ENCODE measurements at places on chromosomes 5 and 9. TPM values are rescaled to one million over a fixed set of nuclear protein-coding genes. Genes with fewer than 3 reads are reported as not detected.

The AIF1L gene
- total RNA-seq = 22.0 TPM

The TMEM232 gene
- 1.7 TPM for total RNA-seq

GRCh38 chr9:1969898-1970297 is 45.2 kb upstream of the SMARCA2 start:
- DNase-seq = no peak

The ESM1 gene
- 0.18 TPM for total RNA-seq

The SARDH gene
- 0.88 TPM for total RNA-seq

GRCh38 chr9:133683586-133684120 is 47.5 kb downstream of the DBH start:
- peak; percentile 75 for DNase-seq

The PCDHB16 gene
- total RNA-seq = 3.1 TPM

DNA sequence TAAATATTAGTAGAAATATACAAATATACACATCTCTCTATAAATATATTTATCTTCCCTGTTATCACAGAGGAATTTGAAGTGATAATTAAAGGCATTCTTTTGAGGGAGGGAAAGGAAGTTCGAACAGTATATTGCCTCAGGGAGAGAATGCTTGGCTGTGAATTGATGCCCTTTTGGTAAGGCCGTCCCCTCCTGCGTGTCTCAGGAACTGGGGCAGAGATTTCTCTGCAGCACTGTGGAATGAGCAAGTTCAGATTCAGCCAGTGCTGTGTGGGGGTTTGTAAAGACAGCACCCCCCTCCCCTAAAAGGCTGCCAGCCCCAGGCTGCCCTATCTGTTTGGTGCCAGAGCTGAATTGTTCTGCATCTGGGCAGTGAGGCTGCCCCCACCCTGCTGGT is 42.0 kb downstream of the UBE2QL1 start:
- DNase-seq = no peak

- DNase-seq = no peak
Measured at GRCh38 chr9:130193531-130194377, 21.6 kb downstream of the NCS1 start.

The SHC3 gene
- 2.7 TPM for total RNA-seq

DNA sequence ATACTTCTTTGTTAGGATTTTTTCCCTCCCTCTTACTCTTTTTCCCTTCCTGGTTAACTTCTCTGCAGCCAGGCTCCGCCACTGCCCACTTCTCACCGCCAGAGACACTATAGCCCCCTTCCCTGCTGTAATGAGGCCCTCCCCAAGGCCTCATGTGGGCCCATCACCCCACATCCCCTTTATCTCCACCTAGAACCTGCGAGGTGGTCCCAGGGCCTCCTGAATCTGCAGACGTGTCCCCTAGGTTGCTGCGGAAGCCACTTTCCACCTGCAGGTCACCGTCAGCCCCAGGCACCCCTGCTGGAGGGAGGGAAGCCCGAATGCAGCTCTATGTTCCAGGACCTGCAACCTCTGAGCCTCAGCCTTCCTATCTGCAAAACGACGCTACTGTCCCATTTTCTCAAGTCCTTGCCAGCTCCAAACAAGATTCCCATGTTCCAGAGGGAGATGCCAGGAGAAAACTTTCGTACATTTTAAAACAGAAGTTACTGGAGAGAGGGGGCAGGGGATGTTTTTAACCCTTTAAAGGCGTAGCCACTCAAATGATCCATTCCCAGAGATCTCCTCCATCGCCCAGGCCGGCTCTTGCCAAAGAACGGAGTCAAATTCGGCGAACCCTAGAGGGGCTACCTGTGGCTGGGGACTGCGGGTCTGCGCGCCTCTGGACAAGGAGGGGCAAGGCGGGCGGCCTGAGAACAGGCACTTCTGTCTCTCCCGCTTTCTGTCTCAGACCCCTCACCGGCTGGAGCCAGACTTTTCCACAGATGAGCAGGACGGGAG is 929 bp downstream of the SH3PXD2B start:
- DNase-seq = no peak

The F2R gene
- 16.0 TPM for total RNA-seq

DNA sequence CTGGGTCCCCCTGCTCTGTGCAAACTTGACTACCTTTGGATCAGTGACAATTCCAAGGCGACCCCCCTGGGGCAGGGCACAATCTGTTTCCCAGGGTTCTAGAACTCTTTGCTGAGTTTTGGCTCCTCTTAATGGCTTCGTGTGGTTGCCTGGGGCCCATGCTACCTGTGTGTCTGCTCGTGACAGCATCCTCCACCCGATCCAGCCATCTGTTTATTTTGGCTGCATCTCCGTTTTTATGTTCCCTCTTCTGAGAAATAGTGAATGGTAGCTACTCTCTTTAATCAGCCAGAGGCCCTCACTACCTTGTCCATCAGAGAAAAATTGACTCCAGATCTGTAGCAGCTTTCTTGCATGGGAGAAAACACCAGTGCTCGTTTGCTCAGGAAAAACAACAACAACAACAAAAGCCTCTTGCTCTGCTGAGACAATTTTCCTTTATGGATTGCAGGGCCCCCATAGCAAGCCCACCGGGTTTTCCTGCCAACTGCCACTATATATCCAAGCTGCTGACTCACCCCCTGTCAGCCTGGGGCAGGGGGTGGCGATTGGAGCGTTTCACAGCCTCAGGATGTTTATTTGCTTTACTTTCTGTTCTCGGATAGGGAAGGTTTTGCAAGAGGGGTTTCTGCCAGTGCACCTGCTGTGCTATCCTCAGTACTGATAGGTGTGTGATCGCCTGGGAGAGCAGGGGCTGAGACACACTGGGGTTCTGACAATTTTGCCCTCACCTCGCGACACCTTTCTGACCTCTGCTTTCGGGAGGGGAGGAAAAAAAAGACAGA is 607.8 kb downstream of the BNC2 start:
- DNase-seq = no peak

GRCh38 chr5:15388866-15389265 is 111.1 kb upstream of the FBXL7 start:
- no peak for DNase-seq

DNA sequence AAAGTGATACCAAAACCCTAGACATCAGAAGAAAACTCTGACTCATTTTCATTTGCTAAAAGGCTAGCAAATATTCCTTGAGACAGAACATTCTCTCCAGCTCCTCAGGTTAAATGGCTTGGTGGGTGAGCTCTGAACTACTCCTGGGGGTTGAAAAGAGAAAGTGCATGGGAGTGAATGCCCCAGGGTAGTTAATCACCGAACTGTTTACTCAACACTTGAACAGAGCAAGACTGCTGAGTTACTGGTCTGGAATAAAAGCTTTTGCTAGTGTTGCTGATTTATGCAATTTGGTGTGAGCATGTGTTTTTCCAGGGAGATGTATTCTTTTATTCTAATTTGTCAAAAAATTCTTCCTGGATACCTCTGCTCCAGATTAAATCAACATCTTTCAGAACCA is 88.3 kb upstream of the PRDM9 start:
- DNase-seq = no peak

The PRDM9 gene
- not detected for total RNA-seq

The LOX gene
- total RNA-seq = 25.2 TPM

GRCh38 chr9:38254151-38254550 is 138.4 kb upstream of the ALDH1B1 start:
- DNase-seq = no peak

DNA sequence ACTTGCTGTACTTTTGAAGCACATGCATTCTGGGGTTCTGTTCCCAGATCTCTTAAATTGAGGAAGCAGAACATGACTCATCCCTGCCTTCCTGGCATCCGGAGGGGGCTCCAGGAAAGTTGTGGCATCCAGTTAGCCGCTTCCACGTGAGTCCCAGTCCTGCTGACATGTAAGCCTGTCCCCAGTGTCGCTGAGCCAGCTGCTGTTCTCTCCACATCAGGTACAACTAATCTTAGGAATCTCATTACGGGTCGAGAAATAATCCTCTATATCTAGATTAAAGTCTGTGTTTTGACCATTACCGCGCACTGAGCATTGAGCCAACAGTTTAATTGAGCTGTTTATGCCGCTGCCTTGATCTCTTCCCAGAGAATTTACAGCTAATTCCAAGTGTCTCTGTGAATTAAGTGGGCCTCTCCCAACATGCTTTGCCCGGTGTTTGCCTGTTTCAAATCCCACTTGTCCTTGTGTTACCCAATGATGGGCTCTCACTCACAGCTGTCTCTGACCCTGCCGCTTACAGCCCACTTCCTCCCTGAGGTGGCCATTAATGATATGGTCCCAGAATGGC is 10.5 kb upstream of the SHB start:
- no peak for DNase-seq

GRCh38 chr9:16100537-16101091 is 547.8 kb downstream of the CCDC171 start:
- peak; percentile 71 for DNase-seq

DNA sequence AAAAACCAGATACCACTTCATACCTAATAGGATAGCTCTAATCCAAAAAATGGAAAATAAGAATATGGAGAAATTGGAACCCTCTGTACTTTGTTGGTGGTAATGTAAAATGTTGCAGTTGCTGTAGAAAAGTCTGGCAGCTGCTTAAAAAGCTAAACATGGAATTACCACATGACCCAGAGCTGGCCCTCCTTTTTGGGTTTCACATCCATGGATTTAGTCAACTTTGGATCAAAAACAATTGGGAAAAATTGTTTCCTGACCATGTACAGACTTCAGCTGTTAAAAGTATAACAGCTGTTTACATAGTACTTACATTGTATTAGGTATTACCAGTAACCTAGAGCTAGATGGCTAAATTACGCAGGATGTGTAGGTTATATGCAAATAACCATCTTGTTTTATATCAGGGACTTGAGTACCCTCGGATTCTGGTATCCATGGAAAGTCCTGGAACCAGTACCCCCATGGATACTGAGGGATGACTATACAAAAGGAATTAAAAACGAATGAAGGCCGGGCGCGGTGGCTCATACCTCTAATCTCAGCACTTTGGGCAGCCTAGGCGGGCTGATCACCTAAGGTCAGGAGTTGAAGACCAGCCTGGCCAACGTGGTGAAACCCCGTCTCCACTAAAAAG is 15.8 kb downstream of the DNAJA1 start:
- no peak for DNase-seq

The GFM2 gene
- 24.8 TPM for total RNA-seq

- DNase-seq = no peak
Measured at GRCh38 chr9:124477648-124478285, 27.5 kb downstream of the ADGRD2 start.

- DNase-seq = no peak
Measured at GRCh38 chr9:2181792-2182191, 166.6 kb downstream of the SMARCA2 start.

DNA sequence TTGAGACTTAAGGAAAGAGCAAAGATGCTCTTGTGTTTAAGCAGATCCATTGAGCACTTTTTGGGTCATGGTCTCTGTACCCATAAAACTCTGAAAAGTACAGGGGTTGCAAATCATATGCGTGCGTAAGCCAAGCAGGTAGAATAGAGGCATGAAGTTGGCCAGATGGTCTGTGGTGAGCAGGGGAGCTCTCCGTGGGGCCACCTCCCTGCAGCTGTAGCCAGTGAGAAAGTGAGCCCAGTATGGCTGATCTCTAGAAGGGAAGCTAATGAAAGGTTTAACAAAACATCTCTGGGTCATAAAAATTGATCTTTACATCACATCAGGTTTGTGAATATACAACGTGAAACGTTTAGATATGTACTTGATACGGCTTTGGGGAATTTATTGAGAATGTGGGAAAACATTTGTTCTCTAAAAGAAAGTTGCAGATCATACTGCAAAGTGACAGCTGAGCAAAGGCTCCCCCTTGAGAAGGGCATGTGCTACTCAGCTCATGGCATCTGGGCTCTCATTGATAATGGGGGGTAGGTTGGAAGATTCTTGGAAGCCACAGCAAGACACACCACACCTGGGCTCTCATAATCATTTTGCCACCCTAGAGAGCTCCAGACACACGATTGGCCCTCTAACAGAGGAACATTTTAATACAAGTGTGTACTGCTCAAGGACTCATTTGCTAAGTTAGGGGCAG is 30.6 kb downstream of the SH3GL2 start:
- DNase-seq = no peak

GRCh38 chr9:101620452-101620851 is 25.7 kb upstream of the PPP3R2 start:
- no peak for DNase-seq

GRCh38 chr9:126411225-126411947 is 84.8 kb downstream of the MVB12B start:
- DNase-seq = no peak

- no peak for DNase-seq
Measured at GRCh38 chr5:170854566-170854965, 7.3 kb upstream of the RANBP17 start.

- DNase-seq = no peak
Measured at GRCh38 chr5:139422307-139422893, 16.9 kb downstream of the DNAJC18 start.

The OLFM1 gene
- 25.5 TPM for total RNA-seq

GRCh38 chr9:122609804-122610203 is 4.7 kb upstream of the OR1Q1 start:
- no peak for DNase-seq

The GLDC gene
- 0.24 TPM for total RNA-seq

DNA sequence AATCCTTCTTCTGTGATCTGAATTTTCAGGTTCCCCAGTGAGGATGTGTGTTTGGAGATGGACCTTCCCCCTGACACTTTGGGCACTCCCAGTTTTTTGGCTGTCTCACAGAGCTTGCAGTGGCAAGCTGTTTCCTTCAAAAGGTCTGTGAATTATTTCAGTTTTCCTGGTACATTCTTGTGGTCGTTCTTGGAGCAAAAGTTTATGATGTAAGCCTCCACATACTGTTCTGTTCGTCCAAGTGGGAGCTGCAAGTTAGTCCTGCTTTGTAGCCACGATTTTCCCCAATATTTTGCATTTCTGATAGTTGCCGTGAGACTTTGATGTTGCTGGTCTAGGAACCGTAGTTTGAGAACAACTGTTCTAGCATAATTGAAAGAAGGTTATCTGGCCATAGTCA is 88.3 kb downstream of the MTAP start:
- DNase-seq = no peak

The C5orf52 gene
- total RNA-seq = not detected

GRCh38 chr9:129414377-129414992 is 206.4 kb downstream of the C9orf50 start:
- no peak for DNase-seq

GRCh38 chr9:131442351-131442750 is 48.5 kb downstream of the PRRC2B start:
- no peak for DNase-seq

DNA sequence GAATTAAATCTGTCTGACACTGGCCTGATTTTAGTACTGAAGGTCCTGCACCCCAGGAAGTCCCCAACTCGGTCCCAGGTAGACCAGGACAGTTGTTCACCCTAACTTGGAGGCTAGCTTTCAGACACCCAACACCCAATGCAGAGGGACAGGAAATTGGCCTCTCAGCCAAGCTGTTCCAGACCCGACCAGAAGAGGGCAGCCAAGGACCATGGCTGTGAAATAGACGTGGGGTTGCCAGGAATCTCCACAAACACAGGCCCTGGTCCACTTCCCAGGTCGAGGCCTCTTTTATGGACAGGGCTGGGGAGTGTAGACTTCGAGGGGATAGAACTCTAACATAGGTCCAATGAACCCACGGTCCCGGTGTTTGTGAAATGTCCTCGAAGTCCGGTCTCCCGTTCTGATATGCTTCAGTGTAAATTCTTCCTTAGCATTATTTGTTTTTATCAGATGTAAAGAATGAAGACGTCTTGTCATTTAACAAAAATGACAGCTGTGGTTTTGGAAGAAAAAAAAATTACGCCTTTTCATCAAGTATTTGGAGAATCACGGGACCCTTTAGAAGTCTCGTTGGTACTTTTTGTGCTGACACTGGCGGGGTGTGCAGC is 260.3 kb upstream of the ADAMTS16 start:
- peak; percentile 72 for DNase-seq

The SCAI gene
- 5.6 TPM for total RNA-seq
